ENCODE measurements at places on chromosomes 5 and 9.

- no peak for DNase-seq
Measured at GRCh38 chr9:94822273-94822672, 95.8 kb downstream of the AOPEP start.

GRCh38 chr9:82495884-82496777 lies 507.6 kb downstream of the SPATA31D1 start:
- no peak for DNase-seq

DNA sequence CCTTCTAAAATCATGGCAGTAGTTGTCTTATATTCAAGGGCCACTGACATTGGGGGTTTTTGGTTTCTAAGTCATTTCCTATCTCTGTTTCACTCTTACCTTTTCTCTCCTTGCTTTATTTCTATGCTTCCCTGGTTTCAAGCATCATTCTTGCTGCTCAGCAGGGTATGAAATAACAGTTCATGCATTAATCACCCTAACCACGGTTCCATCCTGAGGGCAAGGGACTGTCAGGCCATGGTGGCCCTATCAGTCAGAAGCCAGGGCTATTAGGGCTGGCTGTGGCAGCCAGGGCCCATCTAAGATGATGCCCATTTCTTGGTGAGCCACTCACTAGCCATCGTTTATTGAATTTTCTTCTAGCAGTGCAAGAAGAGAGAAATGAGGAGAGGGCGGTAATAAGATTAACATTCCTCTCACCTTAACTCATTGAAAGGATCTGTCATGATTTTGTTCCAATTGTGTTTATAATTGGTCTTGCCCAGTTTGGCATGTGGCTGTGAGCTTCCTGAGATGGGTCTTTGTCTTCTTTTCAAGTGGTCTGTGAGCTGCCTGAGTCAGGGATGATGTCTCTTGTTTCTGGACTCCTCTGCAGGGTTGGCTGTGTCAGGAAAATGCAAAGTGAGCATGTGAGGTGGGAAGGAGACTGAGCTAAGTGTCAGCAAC lies 45.2 kb downstream of the CYSTM1 start:
- DNase-seq, result no peak

DNA sequence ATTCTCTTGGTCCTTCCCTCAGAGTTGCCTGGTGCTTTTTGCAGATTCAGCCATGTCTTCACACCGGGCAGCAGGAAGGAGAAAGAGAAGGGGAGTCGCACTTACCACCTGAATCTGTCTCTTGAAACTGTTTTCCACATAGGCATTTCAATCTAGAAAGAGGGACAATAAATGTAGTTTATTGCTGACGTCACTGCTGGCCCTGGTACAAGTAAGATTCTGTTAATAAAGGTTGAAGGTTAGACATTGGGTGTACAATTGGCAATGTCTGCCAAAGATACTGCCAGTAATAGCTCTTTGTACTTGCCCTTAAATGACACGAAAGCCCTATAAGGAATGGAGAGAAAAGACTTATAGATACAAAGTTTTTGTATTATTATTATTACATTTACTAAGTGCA lies 72.8 kb downstream of the MEGF10 start:
- no peak for DNase-seq

DNA sequence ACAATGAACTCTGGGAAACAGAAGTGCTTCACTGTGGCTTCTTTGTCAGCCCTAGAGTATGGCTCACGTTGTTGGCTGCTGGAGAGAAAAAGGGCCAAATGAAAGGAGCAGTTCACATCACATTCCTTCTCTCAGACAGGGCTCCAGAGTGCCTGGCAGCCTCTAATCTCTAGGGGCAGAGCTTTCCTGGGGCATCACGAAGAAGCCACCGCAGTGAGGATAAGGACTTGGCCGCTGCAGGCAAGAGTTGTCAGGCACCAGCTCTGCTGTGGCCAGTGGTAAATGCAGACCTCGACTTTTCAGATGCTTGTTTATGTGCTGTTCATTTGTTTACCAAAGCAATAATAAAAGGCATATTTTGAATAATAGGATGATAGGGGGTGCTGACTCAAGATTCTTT lies 227.2 kb downstream of the ICE1 start:
- no peak for DNase-seq

DNA sequence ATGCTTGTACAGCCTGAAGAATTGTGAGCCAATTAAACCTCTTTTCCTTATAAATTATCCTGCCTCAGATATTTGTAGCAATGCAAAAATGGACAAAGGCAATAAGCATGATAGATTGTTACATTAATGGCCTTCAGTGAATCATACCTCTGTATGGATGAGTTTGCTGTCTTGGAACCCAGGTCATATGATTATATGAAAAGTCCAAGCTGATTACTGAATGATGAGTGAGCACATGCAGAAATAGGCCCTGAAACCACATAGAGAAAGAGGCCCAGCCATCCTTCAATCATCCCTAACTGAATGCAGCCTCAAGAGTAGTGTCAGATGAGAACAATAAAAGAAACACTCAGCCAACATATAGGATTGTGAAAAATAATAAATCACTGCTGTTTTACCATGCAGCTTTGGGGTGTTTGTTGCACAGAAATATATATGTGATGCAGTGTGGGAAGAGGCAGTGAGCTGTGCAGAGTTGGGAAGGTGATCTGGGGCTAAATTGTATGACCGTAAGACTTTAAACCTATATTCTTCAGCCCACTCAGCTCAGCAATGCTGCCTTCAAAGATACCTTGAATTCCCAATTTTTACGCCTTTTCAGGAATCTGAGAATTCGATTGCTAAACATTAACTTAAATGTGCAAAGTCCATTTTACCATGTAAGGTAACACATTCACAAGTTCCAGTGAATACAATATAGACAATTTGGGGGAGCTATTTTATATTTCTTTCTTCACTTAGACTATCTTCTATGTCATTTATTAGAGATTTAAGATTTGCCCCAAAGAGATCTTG lies 36.3 kb upstream of the SHISAL2B start:
- DNase-seq, result no peak

GRCh38 chr9:17660158-17660557 lies 81.3 kb downstream of the SH3GL2 start:
- no peak for DNase-seq

DNA sequence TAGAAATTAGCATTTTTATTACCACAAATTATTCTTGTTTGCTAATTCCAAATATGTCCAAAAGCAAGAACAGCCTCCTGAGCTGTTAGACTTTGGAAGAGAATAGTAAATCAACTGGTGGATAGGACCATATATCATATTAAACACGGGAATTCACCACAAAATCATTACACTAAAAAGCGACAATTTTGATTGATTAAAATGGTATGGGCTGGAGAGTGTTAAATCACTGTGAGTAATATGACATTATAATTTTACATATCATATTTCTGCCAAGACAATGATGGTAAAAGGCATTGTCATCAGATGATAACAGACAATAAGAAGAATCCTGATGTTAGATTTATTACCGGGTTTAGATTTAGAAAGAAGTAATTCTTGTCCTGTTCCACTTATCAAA lies 107.2 kb upstream of the ARRDC3 start:
- no peak for DNase-seq
